Activated naive CD4-positive, alpha-beta T cell treated with anti-CD3 and anti-CD28 coated beads, Interleukin-2, amount 10 ng/mL, durations not matched to agents 7 days and 5 days (primary cell): ENCODE measurements at places on chromosomes 13 and 19.

DNA sequence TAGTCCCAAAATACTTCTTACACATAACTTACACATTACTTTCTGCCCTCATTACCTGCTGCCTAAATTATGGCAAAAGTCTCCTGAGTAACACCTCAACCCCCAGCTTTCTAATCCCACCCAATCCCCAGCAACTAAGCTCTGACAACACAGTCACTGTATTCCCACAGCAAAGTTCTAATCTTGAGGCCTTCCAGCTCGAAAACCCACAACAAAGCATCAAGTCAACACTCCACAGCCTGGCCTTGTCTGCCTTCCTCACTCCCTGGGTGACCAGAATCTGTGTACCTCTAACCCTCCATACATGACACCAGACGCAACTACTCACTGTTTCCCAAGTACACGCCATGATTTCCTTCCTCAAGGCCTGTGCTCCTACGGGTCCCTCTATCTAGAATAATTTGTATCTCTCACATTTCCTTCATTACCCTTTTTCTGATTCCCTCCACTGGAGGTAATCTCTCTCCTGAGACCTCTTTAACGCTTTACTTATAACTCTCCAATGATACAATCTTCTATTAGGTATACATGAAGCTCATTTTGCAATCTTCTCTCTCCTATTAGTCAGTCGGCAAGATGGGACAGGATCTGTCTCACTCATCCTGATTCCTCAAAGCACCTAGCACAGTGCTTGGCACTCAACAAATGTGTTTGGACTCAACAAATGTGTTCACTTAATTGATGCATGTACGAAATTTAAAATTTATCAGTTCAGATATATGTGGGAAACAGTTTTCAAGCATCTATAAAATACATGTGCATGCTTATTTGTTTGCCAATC is 87.6 kb upstream of the DOCK9 start:
- DNase-seq = no peak
- H3K27me3 ChIP-seq = no peaks in the 10 kb centered on the region
- H3K27ac ChIP-seq = peak overlapping the region; percentile 86
- peak overlapping the region; percentile 55 for H3K4me3 ChIP-seq
- H3K36me3 ChIP-seq = peaks cover 65% of the 10 kb centered on the region

GRCh38 chr13:96958286-96958891 is 35.9 kb downstream of the OXGR1 start:
- H3K4me3 ChIP-seq = no peak overlapping the region
- H3K36me3 ChIP-seq = no peaks in the 10 kb centered on the region
- DNase-seq = no peak
- no peak overlapping the region for H3K27ac ChIP-seq
- H3K27me3 ChIP-seq = no peaks in the 10 kb centered on the region

DNA sequence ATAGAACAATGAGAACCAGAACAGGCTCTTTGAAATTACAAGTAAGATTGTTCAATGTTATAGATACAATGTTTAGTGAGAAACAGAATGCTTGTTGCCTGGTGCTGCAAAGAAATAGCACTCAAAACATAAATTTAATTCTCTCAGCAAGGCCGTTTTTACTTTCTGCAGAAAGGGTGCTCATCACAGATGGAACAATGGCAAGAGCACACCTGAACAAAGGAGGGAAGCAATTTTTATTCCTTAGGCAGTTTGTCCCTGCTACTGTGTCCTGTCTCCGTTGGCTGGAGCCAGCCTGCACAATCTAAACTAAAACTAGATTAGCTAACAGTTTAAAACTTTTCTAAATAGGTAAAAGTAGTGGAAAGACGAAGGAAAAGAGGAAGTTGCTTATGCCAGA is 10.4 kb upstream of the ZNF8 start:
- no peak for DNase-seq
- peaks cover 60% of the 10 kb centered on the region for H3K36me3 ChIP-seq
- no peaks in the 10 kb centered on the region for H3K27me3 ChIP-seq
- no peak overlapping the region for H3K27ac ChIP-seq

DNA sequence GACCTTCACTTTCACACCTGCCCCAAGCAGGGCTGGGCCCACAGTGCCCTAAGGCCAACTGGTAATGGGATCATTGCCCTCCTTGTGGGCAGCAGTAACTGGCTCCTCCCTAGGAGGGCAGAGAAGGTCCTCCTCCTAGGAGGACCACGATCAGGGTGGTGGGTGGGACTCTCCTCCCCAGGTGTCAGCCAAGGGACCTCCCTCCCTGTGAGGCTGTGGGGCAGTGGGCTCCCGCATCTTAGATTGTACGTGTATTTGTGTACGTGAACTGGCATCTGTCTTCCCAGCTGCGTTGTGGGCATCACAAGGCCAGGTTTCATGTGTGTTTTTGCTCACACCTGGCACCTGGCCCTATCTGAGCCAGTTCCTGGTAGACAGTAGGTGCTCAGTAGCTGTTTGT is 111.8 kb downstream of the SOX1 start:
- no peak overlapping the region for H3K4me3 ChIP-seq
- no peaks in the 10 kb centered on the region for H3K36me3 ChIP-seq
- no peak for DNase-seq
- peaks cover 2% of the 10 kb centered on the region for H3K4me1 ChIP-seq
- H3K27ac ChIP-seq = no peak overlapping the region

GRCh38 chr13:30319130-30319529 is 11.8 kb upstream of the KATNAL1 start:
- H3K27me3 ChIP-seq = no peaks in the 10 kb centered on the region
- H3K27ac ChIP-seq = no peak overlapping the region
- DNase-seq = no peak
- no peaks in the 10 kb centered on the region for H3K36me3 ChIP-seq
- H3K4me3 ChIP-seq = no peak overlapping the region

- no peaks in the 10 kb centered on the region for H3K36me3 ChIP-seq
- H3K4me1 ChIP-seq = no peaks in the 10 kb centered on the region
- no peak for DNase-seq
These were observed 577.3 kb downstream of the LMO7 start for GRCh38 chr13:76213423-76213904.

DNA sequence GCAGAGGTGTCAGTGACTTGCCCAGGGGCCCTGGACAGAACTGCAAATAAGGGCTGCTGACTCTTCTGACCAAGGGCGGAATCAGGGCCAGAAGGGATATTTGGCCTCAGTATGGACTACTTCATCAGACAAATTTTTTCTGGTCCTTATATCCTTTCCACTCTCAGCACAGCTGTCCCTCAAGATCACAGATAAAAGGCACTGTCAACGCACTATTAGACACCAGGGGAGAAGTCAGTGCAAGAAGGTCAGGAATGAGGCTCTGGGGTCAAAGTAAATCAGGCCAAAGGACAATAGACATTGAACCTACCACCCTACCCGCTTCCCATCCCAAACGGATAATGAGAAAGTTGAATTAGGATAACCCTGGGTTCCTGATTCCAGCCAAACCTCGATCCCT is 657.6 kb downstream of the UQCRFS1 start:
- no peaks in the 10 kb centered on the region for H3K27me3 ChIP-seq
- H3K27ac ChIP-seq = no peak overlapping the region
- no peak for DNase-seq
- no peaks in the 10 kb centered on the region for H3K36me3 ChIP-seq
- no peak overlapping the region for H3K4me3 ChIP-seq

DNA sequence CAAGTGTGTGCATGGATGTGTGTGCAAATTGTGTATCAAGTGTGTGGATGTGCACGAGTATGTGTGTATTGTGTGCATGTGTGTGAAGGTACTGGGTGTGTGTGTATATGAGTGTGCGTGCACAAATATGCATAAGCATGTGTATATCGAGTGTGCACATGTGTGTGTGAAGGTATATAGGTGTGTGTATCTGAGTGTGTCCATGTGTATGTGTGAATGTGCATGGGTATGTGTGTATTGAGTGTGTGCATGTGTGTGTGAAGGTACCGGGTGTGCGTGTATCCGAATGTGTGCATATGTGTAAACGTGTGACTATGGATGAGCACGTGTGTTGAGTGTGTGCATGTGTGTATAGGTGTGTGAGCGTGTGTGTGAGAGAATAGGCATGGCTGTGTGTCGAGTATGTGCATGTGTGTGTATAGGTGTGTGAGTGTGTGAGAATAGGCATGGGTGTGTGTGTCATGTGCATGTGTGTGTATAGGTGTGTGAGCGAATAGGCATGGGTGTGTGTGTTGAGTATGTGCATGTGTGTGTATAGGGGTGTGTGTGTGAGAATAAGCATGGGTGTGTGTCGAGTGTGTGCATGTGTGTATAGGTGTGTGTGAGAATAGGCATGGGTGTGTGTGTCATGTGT is 12.8 kb downstream of the EVI5L start:
- H3K27ac ChIP-seq = no peak overlapping the region
- H3K4me1 ChIP-seq = no peaks in the 10 kb centered on the region
- H3K27me3 ChIP-seq = no peaks in the 10 kb centered on the region
- no peaks in the 10 kb centered on the region for H3K36me3 ChIP-seq

- no peaks in the 10 kb centered on the region for H3K36me3 ChIP-seq
- H3K4me1 ChIP-seq = no peaks in the 10 kb centered on the region
- H3K4me3 ChIP-seq = no peak overlapping the region
- no peak for DNase-seq
These were observed 23.5 kb downstream of the SHANK1 start for GRCh38 chr19:50696094-50696483.

- no peak overlapping the region for H3K27ac ChIP-seq
- DNase-seq = no peak
- no peaks in the 10 kb centered on the region for H3K27me3 ChIP-seq
- no peak overlapping the region for H3K4me3 ChIP-seq
These were observed 750.6 kb downstream of the DIAPH3 start for GRCh38 chr13:59413126-59413525.

- H3K27me3 ChIP-seq = peaks cover 31% of the 10 kb centered on the region
- no peak for DNase-seq
These were observed 102.1 kb upstream of the FNDC3A start for GRCh38 chr13:48873587-48873986.

- H3K27me3 ChIP-seq = no peaks in the 10 kb centered on the region
- peaks cover 22% of the 10 kb centered on the region for H3K36me3 ChIP-seq
- no peak for DNase-seq
- H3K27ac ChIP-seq = no peak overlapping the region
These were observed 6.8 kb upstream of the ZNF324 start for GRCh38 chr19:58460039-58460438.

- peaks cover 2% of the 10 kb centered on the region for H3K36me3 ChIP-seq
- H3K27ac ChIP-seq = no peak overlapping the region
- peaks cover 33% of the 10 kb centered on the region for H3K4me1 ChIP-seq
- H3K27me3 ChIP-seq = peaks cover 46% of the 10 kb centered on the region
These were observed 1.8 kb downstream of the CFD start for GRCh38 chr19:861141-861755.

DNA sequence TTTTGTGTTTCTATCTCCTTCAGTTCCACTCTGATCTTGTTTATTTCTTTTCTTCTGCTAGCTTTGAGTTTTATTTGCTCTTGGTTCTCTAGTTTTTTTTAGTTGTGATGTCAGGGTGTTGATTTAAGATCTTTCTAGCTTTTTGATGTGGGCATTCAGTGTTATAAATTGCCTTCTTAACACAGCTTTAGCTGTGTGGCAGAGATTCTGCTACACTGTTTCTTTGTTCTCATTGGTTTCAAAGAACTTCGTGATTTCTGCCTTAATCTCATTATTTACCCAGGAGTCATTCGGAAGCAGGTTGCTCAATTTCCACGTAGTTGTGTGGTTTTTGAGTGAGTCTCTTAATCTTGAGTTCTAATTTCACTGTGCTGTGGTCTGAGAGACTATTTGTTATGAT is 251.7 kb upstream of the HTR2A start:
- no peak for DNase-seq
- no peak overlapping the region for H3K4me3 ChIP-seq
- H3K27ac ChIP-seq = no peak overlapping the region
- no peaks in the 10 kb centered on the region for H3K4me1 ChIP-seq
- H3K27me3 ChIP-seq = peaks cover 4% of the 10 kb centered on the region
- no peaks in the 10 kb centered on the region for H3K36me3 ChIP-seq

- no peak for DNase-seq
- no peaks in the 10 kb centered on the region for H3K36me3 ChIP-seq
- H3K4me1 ChIP-seq = peaks cover 33% of the 10 kb centered on the region
- peaks cover 50% of the 10 kb centered on the region for H3K27me3 ChIP-seq
- no peak overlapping the region for H3K4me3 ChIP-seq
- H3K27ac ChIP-seq = no peak overlapping the region
These were observed 34.6 kb downstream of the COL4A2 start for GRCh38 chr13:110341445-110342244.

GRCh38 chr19:17775245-17775927 is 19.6 kb upstream of the B3GNT3 start:
- peak; percentile 54 for DNase-seq
- no peak overlapping the region for H3K4me3 ChIP-seq
- no peaks in the 10 kb centered on the region for H3K27me3 ChIP-seq
- no peak overlapping the region for H3K27ac ChIP-seq
- peaks cover 52% of the 10 kb centered on the region for H3K36me3 ChIP-seq
- H3K4me1 ChIP-seq = peaks cover 5% of the 10 kb centered on the region

DNA sequence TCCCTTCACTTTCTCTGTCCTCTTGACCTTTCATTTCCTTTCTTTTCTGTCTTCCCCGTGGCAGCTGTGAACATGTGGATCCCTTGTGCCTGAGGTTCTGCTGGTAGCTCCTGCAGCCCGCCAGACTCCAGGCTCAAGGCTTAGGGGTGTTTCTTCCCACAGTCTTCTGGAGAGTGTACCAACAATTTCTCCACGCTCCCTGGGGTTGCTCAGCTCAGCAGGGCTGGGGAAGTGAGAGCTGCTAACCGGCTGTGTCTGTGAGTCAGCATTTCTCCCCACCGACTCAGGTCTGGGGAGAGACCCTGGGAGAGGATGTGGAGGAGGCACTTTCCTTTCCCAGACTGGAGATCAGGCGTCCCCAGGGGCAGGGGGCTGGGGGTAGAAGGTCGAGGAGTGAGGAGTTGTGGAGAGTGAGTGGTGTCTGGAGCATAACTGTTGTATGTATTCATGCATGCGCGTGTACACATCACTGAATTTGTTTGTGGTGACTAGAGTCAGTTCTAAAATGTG is 193.6 kb downstream of the KCNRG start:
- H3K4me3 ChIP-seq = no peak overlapping the region
- H3K27ac ChIP-seq = no peak overlapping the region
- DNase-seq = no peak
- peaks cover 8% of the 10 kb centered on the region for H3K4me1 ChIP-seq
- H3K27me3 ChIP-seq = peaks cover 15% of the 10 kb centered on the region
- peaks cover 7% of the 10 kb centered on the region for H3K36me3 ChIP-seq

- peaks cover 89% of the 10 kb centered on the region for H3K27me3 ChIP-seq
- peaks cover 18% of the 10 kb centered on the region for H3K4me1 ChIP-seq
- H3K4me3 ChIP-seq = peak overlapping the region; percentile 68
- peak overlapping the region; percentile 84 for H3K27ac ChIP-seq
These were observed 1.5 kb downstream of the ZIC5 start for GRCh38 chr13:99969919-99970650.

DNA sequence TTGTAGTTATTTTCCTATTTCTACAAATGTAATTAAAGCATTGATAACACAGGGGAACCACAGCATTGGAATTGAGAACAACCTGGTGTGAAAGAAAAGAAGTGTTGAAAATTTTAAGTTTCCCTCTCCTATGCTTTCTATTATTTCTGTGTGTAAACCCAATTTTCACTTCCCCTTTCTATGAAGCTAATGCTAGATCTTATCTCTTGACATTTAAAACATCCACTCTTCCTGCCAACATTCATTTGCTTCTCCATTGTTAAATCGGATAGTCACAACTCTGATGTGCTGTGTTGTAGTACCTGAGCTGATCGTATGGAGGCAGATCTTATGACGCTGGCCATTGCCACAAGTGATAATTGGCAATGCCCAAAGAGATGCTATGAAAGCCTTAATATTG is 203.0 kb downstream of the ITGBL1 start:
- H3K27ac ChIP-seq = no peak overlapping the region
- DNase-seq = no peak
- no peaks in the 10 kb centered on the region for H3K27me3 ChIP-seq

GRCh38 chr13:46544811-46545210 is 8.2 kb upstream of the LRCH1 start:
- peaks cover 10% of the 10 kb centered on the region for H3K4me1 ChIP-seq
- no peaks in the 10 kb centered on the region for H3K36me3 ChIP-seq
- H3K27me3 ChIP-seq = peaks cover 7% of the 10 kb centered on the region
- no peak overlapping the region for H3K4me3 ChIP-seq
- DNase-seq = no peak
